Upper lobe of left lung (tissue), 6 donors: ENCODE measurements at places on chromosomes 12 and 14. TPM values are rescaled to one million over a fixed set of nuclear protein-coding genes. Genes with fewer than 3 reads are reported as not detected.

NUAK1 gene
- total RNA-seq = 11.1 TPM

KCNH3 gene
- 0.37 TPM for total RNA-seq

GPRC5D gene
- 2.1 TPM for total RNA-seq

RFX4 gene
- total RNA-seq = not detected

ADAM21 gene
- total RNA-seq = 0.39 TPM

KIF26A gene
- 7.3 TPM for total RNA-seq

DHRS4L2 gene
- 17.6 TPM for total RNA-seq

PLEKHD1 gene
- 0.52 TPM for total RNA-seq

IAPP gene
- not detected for total RNA-seq

DNA sequence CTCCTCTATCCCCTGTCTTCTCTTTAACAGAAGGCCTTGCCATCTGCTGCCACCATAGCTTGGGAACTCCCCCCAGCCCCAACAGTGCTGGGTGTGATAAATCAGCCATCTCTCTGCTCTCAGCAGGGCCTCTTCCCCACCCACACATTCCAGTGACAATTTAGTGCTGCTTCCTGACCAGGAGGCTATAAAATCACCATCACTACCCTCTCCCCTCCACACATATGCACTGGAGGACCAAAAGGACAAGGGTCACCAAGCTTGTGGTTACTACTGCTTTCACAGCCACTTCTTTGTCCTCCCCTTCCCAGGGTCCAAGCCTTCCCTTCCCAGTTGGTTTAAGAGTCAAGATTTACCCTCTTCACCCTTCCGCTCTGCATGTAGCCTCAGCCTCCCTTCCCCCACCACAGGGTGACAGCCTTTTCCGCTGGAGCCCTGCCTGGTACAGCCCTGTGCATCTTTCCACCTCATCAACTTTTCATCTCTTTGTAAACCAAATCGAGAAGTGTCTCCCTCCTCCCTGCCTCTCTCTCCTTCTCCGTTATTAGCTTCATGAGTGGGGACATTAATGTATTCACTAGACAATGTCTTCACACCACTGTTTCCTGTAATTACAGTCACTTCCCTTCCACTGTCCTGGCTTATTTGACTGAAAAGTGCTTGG is 9.4 kb downstream of the PSMB5 start:
- no peak for DNase-seq

DNA sequence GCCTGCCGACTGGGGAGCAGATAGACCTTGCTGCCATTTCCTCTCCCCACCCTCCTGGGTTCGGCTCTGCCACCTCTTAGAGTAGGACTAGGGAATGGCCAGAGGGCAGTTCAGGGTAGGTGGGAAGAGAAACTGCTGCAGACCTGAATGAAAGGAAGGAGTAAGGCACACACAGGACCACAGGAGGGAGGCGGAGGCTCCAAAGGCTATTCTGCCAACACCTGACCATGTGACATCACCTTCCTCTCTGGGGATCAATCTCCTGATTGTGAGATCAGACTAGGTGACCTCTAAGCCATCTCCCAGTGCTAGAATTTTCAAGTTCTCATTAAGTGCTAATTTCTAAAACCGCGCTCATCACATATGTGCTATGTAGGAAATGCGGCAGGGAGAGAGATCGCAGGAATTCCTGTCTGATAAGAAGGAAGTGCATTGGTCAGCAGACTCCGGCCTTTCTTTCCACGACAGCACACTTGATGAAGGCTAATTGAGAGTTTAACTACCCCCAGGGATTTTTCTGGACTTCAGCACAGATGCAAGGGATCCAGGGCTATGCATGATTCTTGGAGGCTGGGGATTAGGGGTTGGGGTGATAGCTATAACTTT is 11.5 kb upstream of the TSPAN11 start:
- no peak for DNase-seq

DNA sequence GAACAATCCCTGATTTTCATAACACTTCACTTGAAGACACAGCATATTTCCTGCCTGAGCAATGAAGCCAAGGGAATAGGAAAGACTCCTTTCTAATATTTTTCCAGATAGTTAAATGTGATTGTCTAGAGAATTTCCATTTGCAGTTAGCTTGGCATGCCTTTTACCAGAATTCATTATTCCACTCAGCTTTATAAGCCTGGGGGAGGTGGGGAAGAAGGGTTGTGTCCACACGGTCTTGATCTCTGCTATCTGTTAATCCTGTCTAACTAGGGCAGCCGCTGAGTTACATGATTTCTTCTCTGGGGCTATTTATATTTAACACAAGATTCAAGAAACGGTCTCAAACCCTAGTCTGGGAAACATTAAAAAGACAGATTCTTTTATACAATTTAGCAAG is 146.6 kb upstream of the FSCB start:
- DNase-seq = no peak

- DNase-seq = no peak
Observed at GRCh38 chr14:72758420-72758819, 135.5 kb downstream of the DPF3 start.

DNA sequence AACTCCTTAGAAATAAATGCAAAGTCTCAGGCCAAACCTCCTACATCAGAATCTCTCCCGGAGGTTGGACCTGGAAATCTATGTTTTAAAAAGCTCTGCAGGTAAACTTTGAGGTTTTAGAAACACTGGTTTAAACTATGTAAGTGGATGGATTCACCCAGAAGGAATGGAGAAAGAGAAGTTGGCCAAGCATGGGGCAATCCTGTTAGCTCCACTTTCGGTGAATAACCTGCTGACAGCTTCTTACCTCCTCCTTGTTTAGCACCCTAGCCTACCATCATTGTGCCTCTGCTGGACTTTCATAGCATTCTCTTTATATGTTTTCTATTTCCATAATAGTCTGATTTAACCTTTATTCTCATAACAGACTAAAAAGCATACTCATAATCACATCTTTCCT is 3.0 kb upstream of the ARHGDIB start:
- DNase-seq = no peak

DNA sequence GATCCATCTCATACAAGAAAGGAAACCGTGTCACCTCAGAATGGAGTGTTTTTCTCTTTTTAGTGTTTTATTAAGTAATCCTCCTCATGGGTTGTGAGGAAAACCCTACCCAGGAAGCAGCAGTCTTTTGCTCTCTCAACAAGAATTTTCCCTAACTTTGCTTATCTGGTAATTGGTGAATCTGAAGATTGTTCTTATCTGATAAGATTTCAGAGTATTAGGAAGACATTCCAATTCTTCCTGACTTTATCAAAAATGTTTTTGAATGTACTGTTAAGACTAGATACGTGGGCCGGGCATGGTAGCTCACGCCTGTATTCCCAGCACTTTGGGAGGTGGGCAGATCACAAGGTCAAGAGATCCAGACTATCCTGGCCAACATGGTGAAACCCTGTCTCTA is 86.0 kb downstream of the PHLDA1 start:
- DNase-seq = no peak

DNA sequence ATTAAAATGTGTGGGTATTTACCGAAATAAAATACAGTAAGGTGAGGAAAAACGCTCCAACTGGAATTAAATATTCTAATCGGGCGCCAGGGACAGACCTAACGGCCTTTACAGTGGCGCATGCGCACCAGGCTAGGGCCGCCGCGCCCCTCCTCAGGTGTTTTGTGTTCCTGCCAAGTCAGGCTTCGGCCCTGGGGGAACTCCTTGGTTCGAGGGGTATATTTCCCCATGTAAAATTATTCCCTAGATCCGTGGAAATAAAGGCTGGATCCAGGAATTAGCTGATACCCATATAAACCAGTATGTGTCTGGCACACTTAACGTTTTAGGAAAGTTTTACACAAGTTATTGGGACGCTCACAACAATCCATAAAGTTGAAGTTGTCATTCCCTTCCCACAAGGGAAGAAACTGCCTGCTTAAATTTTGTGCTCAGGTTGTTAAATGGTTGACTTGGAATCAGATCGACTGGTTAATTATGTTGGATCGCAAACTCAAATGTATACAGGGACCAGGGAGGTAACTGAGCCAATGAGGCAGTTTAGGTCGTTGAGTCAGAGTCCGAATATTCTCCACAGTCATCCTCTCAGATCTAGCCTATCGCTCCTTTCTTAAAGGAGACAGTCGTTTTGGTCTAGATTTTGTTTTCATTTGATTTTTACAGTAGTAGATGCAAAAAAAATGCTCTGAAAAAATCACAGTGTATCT is 621 bp upstream of the ANAPC7 start:
- peak; percentile 93 for DNase-seq

DNA sequence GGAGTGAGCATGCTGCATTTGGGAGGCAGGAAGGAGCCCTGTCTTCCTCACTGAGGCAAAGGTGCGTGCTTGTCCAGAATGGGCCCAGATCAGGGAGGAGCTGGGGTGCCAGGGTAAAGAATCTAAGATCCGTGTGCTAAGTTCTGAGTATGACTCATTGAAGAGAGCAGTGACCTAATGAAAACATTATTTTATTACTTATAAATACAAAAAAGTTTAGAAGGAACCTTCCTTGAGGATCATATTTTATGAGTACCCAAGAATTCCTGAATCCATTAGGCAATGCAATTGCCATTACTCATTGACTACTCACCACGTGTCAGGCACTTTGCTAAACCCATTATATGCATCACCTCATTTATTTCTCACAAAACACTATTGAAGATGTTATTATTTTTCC is 264.7 kb downstream of the EGLN3 start:
- no peak for DNase-seq

DNA sequence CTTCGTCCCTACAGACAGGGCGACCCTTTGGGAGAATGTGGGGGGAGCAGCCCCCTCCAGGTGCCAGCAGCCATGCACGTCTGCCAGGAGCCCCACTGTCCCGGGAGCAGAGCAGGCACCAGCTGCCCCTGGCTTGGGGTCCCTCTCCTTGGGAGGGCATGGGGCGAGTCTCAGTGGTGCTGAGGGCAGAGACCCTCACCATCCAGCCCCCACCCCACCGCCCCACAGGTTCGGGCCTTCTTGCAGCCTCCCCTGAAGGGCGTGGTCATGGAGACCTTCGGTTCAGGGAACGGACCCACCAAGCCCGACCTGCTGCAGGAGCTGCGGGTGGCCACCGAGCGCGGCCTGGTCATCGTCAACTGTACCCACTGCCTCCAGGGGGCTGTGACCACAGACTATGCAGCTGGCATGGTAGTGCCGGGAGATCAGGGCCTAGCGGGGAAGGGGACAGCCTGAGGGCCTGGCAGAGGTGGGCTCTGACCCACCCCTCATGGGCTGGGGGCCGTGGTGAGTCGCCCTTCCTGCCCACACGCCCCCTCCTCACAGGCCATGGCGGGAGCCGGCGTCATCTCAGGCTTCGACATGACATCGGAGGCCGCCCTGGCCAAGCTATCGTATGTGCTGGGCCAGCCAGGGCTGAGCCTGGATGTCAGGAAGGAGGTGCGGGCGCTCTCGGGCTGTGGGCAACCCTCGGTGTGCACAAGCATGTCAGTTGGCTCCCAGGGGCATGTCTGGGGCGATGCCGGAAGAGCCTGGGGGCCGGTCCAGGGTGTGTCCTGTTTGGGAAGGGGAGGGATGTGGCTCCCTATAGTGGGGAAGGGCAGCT is 18.8 kb downstream of the ASPG start:
- no peak for DNase-seq

DNA sequence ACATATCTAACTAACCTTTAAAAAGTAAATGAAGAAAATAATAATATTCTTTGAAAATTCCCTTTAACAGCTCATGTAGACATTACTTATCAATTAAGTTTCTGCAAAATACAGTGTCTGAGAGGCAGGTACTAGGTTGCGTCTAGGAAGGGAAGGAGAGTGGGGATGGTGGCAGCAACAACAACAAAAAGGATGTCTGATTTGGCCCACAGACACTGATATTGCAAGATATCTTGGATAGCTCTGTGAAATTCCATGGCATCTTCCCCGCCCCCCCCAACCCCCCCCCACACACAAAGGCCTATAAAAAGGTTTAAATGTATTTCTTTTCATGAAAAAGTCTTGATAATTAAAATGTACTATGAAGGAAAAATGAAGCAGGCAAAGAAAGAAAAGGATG is 41.6 kb upstream of the AP4S1 start:
- DNase-seq = no peak

GRCh38 chr14:53884601-53885000 is 72.0 kb downstream of the BMP4 start:
- no peak for DNase-seq

- DNase-seq = no peak
Observed at GRCh38 chr14:77004711-77005460, 23.6 kb downstream of the IRF2BPL start.

DNA sequence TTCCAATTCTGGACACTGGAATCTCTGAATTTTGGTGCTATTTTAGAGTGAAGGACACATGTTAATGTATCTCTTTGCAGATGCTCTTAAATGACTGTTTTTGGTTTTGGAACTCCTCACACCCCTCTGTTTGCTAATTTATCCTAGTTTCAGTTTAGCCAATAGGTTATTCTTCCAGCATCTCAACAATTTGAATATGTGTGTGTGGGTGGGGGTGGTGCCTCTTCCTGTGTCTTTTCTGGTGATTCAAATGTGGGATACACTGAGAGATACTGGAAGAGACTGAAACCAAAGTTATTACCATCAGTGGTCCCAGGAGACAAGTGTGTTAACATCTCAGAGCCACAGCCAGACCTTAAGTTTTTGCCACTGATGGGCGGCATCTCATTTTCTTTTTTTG is 1317.4 kb upstream of the TMEM132C start:
- DNase-seq = no peak

DNA sequence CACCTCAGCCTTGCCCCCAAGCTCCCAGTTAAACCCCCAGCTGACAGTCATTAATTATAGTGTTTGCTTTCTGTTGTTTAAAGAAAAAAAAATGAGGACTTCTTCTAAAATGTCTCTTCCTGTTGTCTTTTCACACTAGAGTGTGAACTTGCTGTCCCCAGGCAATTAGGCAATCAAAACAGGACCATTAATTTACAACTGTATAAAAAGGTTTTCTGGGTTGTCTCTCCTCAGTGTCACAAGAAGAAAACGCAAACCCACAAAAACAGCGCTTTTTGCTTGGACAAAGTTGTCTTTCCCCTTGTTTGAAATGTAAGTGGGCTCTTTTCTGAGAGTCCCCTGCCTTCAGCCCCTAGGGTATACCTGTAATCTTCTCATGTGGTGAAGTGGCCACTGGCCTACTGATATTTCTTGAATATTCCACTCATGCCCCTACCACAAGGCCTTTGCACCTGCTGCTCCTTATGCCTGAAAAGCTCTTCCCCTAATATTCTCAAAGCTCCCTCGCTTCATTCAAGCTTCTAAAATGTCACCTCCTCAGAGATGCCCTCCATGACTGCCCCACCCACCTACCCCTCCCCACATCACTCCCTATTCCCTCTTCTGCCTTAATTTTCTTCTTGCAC is 158.9 kb upstream of the PWP1 start:
- no peak for DNase-seq

DNA sequence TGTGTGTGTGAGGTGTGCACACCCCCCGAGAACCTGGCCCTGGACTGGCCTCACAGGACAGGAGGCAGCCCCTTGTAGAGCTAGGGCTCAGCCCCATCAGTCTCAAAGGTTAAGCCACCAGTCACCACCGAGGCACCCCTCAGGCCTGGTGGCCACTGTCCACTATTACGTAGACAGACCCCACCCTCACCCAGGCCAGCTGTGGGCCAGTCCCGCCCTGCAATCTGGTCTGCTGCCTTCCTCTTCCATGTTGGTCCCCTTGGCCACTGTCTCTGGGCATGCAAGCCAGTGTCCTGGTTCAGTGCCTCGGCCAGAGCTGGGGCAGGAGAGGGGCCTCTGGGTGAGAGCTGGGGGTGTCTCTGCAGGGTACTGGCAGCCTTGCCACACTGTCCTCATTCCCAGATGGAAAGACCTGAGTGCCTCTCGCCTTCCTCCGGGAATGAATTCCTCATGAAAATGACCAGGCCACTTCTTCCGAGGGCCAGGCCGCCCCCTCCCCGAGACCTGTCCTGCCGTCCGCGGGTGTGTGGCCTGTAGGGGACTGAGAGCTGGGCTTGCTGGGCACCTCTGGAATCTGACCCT is 897 bp upstream of the TEX22 start:
- peak; percentile 69 for DNase-seq
